ENCODE measurements at places on chromosomes 4 and X. TPM values are rescaled to one million over a fixed set of nuclear protein-coding genes. Genes with fewer than 3 reads are reported as not detected.

The NALF2 gene
- total RNA-seq: 0.51 TPM

The BEND4 gene
- total RNA-seq: 5.9 TPM

The OCIAD2 gene
- 64.0 TPM for total RNA-seq

The HS6ST2 gene
- total RNA-seq: 0.13 TPM

The OTUD6A gene
- total RNA-seq: not detected
